A549 (cell line): ENCODE measurements at places on chromosomes 2 and 18. TPM values are rescaled to one million over a fixed set of nuclear protein-coding genes. Genes with fewer than 3 reads are reported as not detected.

The DES gene
- polyA plus RNA-seq, result 0.09 TPM in 1 of 3 replicates, not detected in the others

The DNAJC10 gene
- polyA plus RNA-seq, result 64.1 to 70.1 TPM (median 66.7 TPM) in 3 replicates

The SERPINB5 gene
- 0.04 to 0.08 TPM (median 0.08 TPM) in 3 replicates for polyA plus RNA-seq

The IL37 gene
- not detected in 3 replicates for polyA plus RNA-seq

DNA sequence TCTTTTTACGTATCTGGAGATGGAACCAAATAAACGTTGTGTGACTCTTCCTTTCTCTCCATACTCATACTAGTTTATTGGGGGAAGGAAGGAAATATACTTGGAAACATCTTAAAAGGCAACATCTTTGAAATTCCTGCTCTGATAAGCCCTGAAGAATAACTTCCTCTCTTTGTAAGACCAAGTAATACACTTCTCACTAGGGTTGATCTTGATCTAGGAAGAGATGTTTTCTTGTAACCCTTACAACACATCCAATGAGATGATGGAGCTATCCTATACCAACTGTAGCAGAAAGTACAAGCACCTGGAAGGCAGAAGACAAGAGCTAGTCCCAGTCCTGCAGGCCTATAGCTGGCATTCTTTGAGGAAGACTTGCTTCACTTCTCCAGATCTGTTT lies 2.0 kb downstream of the ANKRD44 start:
- no peak for DNase-seq

GRCh38 chr2:129803032-129803431 lies 176.4 kb upstream of the RAB6C start:
- no peak for DNase-seq

- DNase-seq, result no peak
Measured at GRCh38 chr2:34402376-34402775, 803.3 kb upstream of the FAM98A start.

GRCh38 chr2:20425371-20425881 lies 21.4 kb upstream of the RHOB start:
- DNase-seq, result no peak

DNA sequence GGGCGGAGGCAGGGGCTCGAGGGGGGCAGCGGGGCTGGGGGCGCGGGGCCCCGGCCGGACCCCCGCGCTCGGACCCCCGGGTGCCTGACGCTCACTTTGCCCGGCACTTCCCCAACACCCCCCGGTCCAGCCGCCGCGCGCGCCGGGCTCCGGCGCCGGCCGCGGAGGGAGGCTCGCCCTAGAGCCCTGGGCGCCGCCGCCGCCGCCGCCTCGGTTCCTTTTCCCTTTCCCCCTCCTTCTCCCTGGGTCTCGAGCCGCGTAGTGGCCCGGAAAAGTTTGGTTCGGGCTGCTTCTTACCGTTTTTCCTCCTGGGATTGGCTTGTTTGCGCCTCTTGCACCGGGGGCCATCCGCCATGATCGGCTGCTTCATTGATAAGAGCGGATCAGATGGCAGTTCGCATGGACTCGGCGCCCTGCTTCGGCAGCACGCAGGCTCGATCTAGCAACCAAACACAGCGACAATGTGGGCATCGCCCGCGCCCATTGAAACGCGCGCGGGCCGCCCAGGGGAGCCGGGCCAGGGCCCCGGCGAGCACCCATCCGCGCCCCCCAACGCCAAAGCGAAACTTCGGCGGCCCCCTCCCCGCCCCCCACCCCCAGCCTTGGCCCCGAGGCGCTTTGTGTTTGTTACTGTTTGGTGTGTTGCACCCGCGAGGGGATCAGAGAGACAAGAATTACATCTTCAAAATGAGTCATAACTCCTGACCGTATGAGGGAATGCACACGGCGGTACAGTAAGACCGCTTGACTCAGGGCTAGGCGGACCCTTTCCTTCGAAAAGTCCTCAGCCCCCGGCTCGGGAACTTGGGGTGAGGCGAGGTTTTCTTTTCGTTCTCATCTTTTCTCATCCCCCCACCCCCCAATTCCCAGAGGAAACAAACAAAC lies 2.7 kb downstream of the ZEB2 start:
- DNase-seq, result peak; percentile 58

DNA sequence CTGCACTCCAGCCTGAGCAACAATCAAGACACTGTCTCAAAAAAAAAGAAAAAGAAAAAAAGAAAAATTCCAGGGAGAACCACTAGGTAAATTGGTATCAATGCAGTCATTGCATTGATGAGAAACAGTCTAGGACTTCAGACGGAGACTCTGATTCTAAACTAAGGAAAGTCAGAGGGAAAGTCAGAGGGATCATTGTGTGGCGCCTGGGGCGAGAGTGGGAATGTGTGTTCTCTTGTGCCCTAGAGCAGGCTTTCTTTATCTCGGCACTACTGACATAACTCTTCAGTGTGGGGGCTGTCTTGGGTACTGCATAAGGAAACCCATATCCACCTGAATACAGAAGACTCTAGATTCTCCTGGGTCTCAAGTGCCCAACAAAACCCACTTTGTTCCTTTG lies 24.8 kb downstream of the SERPINE2 start:
- no peak for DNase-seq

DNA sequence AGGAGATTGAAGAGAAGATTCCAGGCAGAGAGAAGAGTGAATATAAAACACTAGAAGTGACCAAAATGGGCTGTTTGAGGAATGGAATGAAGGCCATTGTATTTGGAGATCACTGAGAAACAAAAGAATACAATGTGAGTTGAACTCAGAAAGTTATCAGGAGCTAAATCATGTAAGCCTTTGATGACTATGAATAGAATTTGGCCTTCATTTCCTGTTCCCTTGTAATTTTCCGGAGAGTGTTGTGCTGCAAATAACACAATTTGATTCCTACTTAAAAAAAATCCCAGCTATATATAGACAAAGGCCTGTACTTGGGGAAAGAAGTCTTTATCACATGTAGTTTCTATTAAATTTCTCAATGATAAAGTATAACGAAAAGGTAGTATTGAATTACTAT lies 33.7 kb upstream of the KYNU start:
- no peak for DNase-seq

- DNase-seq, result no peak
Measured at GRCh38 chr2:144111437-144111836, 408.5 kb downstream of the ZEB2 start.

GRCh38 chr18:76405280-76405679 lies 89.8 kb downstream of the ZNF516 start:
- no peak for DNase-seq

DNA sequence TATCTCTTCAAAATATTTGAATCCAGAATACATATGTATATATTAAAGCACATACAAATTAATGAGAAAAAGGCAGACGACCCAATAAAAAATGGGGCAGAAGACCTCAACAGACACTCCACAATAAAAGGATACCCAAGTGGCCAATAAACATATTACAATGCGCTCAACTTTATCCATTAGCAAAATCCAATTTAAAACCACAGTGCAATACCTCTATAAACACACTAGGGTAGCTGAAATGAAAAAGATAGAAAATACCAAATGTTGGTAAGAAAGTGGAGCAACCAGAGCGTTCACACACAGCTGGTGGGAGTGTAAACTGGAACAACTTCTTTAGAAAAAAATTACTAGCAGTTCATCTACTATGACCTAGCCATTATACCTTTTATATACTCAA lies 75.3 kb downstream of the CCDC148 start:
- DNase-seq, result no peak

DNA sequence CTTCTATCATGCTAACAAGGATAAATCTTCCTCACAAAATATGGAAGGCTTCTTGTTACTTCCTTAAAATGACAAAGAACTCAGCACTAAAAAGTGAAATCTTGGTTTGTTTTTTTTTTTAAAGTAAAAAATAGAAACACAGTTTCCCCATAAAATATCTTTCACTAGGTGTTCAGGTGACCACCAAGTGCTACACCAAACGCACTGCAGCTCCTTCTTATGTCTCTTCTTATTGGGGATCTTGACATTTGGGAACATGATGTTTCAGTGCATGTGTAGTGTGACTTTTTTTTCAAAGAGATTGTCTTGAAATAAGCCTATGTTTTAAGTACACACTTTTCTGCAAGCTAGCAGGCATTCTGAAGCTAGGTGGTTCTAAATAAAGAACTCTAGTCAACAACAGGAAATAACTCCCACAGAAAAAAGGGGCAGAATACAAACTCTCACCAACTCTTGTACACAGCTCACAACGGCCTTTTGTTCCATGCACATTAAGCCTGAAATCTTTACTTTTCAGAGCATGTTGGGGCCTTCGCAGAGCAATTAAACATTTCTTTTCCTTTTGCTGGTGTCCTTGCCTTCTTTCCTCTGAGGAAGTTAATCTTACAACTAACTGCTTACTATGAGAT lies 13.2 kb upstream of the SERTAD2 start:
- DNase-seq, result no peak

DNA sequence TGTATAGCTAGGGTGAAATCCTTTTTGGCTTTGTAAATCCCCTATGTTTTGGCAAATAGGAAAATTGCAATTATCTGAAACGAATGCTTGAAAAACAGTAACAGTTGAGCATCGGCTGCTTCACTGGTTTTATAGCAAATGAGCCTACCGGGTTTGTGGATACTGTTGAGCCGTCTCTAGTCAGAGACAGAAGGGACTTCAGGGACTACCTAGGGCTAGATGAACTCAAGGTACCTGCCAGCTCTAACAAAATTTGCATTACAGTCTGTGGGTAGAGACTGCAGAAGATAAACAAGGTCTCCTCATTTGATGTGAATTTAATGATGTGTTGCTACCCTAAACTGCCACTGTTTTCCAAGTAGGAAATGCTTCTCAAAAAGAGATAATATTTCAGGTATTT lies 101.1 kb downstream of the EML6 start:
- DNase-seq, result no peak

- DNase-seq, result no peak
Measured at GRCh38 chr2:145652571-145653545, 1132.9 kb upstream of the ZEB2 start.
